ENCODE measurements at places on chromosomes 7 and 10. TPM values are rescaled to one million over a fixed set of nuclear protein-coding genes. Genes with fewer than 3 reads are reported as not detected.

SPDYE6 gene
- total RNA-seq = not detected

C10orf105 gene
- not detected for total RNA-seq

ARF5 gene
- 246 TPM for total RNA-seq

ZNF316 gene
- total RNA-seq = 63.7 TPM

PRKAR2B gene
- total RNA-seq = 9.0 TPM
